Activated T-cell treated with anti-CD3 and anti-CD28 coated beads, Interleukin-2, amount 50 U/mL, for 72 hours (primary cell): ENCODE measurements at places on chromosomes 1 and 21. TPM values are rescaled to one million over a fixed set of nuclear protein-coding genes. Genes with fewer than 3 reads are reported as not detected.

DNA sequence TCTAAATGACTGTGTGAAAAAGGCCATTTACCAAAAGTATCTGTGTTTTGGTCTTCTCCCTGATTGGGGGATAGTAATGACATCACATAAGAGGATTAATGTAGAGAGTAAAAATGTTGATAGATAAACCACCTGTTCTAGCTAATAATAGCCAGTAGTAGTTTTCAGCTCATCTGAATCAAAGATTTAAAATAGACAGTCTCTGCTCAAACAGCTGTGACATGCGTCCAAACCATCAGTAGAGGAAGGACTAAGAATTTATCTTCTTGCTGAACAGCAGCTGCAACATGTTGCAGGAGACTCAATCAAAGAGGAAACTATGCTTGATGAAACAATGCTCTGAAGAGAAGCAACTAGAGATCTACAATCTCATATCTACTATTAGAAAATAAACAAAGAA is 21.4 kb downstream of the TMPRSS15 start:
- H3K27ac ChIP-seq: no peak overlapping the region
- DNase-seq: no peak
- no peaks in the 10 kb centered on the region for H3K4me1 ChIP-seq
- H3K27me3 ChIP-seq: no peaks in the 10 kb centered on the region
- H3K36me3 ChIP-seq: no peaks in the 10 kb centered on the region
- H3K4me3 ChIP-seq: no peak overlapping the region

DNA sequence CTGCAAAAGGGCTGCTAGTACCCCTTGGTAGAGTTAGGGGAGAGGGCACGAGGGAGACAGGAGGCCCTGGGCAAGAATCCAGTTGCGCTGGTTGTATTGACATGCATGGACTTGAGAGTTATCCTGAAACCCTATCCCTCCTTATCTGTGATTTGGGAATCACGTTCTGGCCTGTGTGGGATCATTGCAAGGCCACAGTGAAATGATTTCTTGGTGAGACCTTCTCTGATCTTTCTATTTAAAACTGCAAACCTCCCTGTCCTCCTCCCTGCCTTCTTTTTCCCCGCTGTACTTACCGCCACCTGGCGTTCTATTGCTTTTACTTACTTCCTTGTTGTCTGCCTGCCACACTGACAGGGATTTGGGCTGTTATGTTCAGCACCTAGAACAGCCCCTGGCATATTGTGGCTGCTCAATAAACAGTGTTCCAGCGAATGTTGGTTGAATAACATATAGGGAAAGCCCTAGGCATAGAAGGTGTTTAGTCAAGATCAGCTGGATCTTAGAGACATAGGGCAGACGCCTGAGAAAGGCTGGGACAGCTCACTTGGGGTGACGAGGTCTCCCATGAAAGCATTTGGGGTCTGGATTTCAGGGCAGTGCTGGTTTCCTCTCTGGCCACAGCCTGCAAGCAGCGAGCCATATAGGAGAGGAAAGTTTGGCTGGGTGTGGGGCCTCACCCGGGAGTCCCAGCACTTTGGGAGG is 25.6 kb downstream of the ALPL start:
- no peak overlapping the region for H3K27ac ChIP-seq
- peak; percentile 15 for DNase-seq
- H3K36me3 ChIP-seq: no peaks in the 10 kb centered on the region
- no peak overlapping the region for H3K4me3 ChIP-seq

GRCh38 chr1:15384301-15384901 is 25.3 kb upstream of the EFHD2 start:
- no peak overlapping the region for H3K27ac ChIP-seq
- H3K4me3 ChIP-seq: peak overlapping the region; percentile 59
- no peak for DNase-seq
- peaks cover 26% of the 10 kb centered on the region for H3K4me1 ChIP-seq
- no peaks in the 10 kb centered on the region for H3K36me3 ChIP-seq

DNA sequence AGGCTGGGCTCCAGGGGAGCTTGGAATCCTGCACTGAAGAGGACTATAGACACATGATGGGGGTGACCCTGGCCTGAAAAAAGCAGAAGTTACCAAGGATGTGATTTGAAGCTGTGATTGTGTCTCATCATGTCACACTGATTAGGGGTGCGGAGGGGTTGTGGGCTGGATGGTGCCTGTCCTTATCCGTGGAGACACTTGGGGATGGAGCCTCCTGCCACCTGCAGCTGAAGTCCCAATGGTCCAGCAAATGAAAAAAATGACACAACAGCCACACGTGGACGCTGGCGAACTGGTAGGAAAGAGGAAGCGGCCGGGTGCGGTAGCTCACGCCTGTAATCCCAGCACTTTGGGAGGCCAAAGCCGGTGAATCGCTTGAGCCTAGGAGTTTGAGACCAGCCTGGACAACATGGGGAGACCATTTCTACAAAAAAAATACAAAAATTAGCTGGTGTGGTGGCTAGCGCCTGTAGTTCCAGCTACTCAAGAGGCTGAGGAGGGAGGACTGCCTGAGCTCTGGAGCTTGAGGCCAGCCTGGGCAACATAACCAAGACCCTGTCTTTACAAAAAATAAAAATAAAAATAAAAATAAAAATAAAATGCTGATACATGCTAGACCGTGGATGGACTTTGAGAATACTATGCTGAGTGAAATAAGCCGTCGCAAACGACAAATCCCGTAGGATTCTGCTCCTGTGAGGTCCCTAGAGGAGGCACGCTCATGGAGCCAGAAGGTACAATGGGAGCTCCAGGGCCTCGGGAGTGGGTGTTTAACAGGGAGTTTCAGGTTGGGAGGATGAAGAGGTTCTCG is 838 bp upstream of the IBA57 start:
- peak overlapping the region; percentile 83 for H3K27ac ChIP-seq
- peaks cover 30% of the 10 kb centered on the region for H3K4me1 ChIP-seq
- H3K36me3 ChIP-seq: no peaks in the 10 kb centered on the region
- DNase-seq: no peak
- peak overlapping the region; percentile 78 for H3K4me3 ChIP-seq

DNA sequence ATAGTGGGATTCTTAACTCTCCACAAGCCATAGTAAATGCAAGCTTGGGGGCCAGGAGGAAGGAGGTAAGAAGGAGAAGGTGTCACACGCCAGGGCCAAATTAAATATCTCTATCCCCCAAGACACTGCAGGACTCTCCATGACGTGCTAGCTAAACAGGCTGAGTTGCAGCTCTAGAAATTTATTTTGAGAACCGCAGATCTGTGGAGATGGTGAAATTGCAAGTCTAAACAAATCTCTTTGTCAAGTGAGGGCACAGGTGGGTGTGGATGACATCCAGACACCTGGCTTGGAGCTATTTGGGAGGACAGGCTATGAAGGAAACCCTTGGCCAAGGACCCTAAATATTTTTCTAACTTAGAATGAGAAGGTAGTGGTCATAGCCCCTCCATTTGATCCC is 39.5 kb upstream of the USP1 start:
- H3K27me3 ChIP-seq: peaks cover 10% of the 10 kb centered on the region
- DNase-seq: no peak
- no peaks in the 10 kb centered on the region for H3K4me1 ChIP-seq
- no peaks in the 10 kb centered on the region for H3K36me3 ChIP-seq

The LHX8 gene
- not detected for total RNA-seq

DNA sequence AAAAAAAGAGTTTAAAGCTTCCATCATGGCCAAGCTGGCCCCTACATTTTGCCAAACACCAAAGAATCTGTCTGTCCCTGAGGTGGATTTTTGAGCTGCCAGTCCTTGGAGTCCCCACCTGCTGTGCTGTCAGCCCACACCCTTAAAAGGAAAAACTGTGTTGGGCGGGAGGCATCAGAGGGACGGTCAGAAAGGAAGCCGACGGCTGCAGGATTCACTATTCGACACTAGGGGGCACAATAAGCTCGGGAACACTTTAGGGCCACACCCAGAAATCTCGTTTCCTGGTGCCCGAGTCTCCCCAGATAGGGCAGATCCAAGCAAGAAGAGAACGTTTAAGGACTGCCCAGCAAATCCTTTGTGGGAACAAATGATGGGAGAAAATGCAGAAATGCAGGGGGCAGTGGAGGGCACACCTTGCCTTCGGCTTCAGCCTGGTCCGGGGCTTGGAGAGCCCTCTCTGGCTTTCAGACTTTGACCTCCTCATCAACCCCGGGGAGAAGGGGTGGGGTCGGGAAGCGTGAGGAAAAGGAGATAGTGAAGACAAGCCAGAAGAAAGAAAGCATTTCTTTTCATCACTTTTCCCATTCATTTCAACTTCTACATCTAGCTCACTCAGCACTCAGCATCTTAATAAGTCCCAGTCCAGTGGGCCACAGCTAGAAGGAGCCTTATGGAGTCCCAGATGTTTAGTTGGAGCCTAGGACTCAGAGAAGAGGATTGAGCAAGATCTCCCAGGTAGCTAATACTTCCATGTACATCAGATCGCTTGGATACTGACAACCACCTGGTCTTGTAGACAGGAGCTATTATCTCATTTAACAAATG is 5.0 kb upstream of the CTTNBP2NL start:
- peaks cover 41% of the 10 kb centered on the region for H3K4me1 ChIP-seq
- no peak overlapping the region for H3K27ac ChIP-seq
- H3K36me3 ChIP-seq: peaks cover under 1% of the 10 kb centered on the region

DNA sequence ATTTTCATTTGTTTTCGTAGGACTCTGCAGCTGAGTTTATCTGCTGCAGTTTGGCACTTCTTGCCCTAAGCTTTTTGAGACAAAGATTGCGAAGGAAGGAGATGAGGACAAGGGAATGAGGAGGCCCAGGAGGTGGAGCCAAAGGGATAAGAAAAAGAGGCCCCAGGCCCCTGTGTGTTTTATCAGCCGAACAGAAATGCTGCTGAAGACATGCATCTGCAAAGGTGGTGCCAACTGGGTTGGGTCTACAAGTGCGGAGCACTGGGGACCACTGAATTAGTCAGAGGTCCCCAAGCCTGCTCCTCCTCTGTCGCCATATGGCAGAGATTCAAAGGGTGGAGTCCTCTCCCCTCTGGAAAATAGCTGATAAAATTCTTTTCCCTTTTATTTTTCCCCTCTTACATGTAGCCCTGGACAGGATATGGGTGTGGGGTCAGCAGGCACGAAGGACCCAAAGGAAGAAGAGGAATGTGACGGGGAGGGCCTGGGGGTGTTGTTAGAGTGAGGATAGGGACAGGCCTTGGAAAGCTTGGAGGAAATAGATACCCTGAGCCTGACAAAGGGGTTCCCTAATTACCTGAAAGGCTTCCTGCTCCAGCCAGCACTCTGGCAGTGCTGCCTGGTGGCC is 2.7 kb downstream of the CD34 start:
- H3K27ac ChIP-seq: no peak overlapping the region
- DNase-seq: no peak
- no peaks in the 10 kb centered on the region for H3K36me3 ChIP-seq

DNA sequence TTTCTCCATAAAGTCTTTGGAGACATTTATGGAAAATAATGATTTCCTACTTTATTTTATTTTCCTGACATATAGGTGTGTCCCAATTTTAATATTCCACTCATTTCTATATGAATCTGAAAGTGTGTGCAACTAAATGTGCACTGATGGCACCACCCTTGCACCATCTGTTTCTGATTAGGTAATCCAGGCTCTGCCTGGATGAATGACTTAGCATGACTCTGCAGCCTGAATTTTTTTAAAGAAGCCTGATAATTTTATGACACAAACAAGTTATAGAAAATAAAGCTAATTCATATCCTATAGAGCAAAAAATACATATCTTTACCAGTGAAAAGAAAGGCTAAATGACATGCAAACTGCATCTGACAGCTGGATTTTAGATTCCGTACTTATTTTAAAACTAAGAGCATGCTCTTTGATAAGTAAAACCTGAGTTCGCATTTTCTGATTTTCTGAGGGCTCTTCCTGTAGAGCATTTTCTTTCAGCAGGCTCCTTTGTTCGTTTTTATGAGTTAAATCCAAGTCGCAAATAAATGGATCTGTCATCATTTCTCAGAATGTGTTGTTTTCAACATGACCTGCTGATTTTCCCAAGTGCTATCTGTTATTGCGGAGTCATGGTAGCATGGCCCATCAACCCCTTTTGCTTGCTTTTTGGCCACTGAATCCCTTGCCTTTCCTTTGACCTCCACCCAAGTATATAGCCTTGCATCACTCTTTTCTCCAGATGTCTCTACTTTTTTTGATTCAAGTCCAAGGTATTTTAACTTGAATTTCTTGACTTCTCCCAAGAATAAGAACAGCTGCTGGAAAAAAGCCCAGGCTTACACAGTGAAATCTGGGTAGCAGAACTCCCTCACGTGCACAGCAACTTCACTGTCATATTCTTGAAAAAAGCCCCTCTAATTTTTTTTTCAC is 52.8 kb upstream of the LYPLAL1 start:
- DNase-seq: no peak
- H3K27ac ChIP-seq: no peak overlapping the region
- H3K36me3 ChIP-seq: no peaks in the 10 kb centered on the region
- H3K27me3 ChIP-seq: peaks cover 10% of the 10 kb centered on the region

- no peak for DNase-seq
- no peak overlapping the region for H3K4me3 ChIP-seq
- H3K27me3 ChIP-seq: no peaks in the 10 kb centered on the region
- no peaks in the 10 kb centered on the region for H3K36me3 ChIP-seq
These were observed 92.1 kb upstream of the RGS18 start for GRCh38 chr1:192066202-192066601.

The F13B gene
- total RNA-seq: not detected

DNA sequence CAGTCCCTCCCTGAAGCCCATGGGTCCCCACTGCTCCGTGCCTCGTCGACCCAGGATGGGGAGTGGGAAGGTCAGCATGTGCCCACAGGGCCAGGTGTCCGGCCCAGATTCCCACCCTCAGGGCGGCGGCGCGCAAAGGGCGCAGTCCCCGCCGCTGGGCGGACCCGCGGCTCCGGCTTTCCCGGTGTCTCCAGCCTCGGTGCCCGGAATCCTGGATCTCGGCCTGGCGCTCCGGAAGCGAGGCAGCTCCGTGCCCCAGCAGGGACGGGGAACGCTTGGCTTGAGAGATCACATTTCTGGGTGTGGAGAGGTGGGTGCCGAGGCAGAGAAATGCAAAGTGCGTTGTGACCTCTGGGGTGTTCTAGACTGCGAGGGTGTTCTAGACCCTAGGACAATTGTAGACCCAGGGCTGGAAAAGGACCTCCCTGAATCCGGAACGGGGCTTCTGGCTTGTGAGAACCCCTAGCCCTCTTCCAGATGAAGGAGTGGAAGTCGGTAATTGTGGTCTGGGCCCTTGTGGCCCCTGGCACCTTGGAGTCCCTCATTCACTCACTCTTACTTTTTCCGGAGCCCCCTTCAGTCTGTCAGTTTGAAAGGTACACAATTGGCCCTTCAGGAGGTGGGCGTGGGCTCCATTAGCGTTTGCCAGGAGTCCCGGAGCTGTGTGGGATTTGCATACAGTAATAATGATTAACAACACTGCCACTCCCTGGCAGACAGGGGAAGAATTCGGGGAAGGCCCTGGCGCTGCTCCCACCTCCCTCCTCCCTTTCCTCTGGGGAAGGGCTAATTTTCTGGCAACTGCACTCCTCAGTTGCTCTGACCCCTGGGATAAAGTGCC is 1.6 kb upstream of the KCND3 start:
- no peak overlapping the region for H3K27ac ChIP-seq
- H3K4me3 ChIP-seq: peak overlapping the region; percentile 81
- H3K36me3 ChIP-seq: no peaks in the 10 kb centered on the region
